Hematopoietic multipotent progenitor cell (in vitro differentiated cells): ENCODE measurements at places on chromosomes 3 and 15.

DNA sequence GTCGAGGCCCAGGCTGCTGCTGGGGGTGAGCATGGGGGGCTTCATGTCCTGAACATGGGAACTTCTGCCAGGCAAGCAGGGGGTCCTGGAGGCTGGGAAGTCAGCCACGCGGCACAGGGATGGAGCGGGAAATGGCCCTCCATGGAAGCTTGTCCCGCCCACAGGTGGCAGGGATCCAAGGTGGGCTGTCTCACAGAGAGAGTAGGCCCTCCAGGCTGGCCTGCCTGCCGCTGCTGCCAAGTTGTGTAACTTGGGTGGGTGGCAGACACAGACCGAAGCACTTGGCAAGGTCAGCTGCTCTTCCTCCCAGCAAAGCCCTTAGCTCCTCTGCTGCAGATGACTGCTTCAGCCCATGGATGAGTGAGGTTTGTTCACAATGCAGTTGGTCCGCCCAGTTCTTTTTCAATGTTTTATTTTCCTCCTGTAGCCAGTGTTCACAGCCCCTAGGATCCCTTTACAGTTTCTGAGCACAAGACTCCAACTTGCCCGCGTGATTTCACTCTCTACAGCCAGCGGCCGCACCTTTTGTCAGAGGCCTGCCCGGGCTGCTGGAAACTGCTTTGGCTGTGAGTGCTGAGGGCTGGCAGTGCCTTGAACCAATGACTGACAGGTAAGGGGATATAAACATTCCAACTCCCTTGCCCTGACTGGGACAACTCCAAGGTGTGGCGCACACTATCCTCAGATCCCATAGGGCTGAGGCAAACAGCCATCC, 26.7 kb downstream of the HCN4 start:
- no peak for DNase-seq

DNA sequence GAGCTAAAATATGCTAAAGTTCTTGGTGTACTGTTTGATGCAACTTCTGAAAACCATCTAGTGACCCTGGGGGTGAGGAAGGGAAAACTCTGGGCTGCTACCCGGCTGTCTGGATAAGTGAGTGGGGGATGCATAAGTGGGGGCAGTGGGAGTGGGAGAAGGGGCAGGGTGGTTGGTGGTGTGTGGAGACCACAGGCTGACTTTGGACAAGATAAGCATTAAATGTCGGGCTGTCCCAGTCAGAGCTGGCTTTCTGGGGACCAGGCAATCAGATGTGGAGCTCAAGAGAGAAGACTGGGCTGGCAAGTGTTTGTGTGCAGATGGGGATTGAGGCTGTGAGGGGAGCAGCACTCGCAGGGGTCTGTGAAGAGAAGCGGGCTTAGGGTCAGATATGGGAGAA, 11.0 kb upstream of the XIRP1 start:
- no peak for DNase-seq

GRCh38 chr15:61367953-61368352, 138.9 kb upstream of the RORA start:
- no peak for DNase-seq

GRCh38 chr3:51683566-51683965, 12.5 kb downstream of the TEX264 start:
- DNase-seq = no peak

- no peak for DNase-seq
Measured at GRCh38 chr3:52341123-52341522, 25.0 kb downstream of the DNAH1 start.

DNA sequence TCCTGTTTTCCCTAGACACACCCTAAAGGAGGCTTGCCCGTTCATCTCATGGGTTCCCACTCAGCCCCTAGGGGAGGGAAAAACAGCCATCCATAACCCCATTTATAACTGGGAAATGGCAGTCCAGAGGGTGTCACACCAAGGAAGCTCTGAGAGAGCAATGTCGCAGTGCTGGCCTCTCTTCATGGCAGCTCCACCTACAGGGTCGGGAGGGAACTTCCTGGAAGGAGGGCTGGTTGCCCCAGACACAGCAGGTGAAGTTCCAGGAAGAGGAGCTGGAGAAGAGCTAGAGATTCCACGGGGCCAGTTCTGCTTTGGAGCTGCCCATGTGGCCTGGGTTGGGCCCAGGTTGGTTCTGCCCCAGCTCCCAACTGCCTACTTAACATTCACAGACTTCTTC, 22.3 kb upstream of the LINGO1 start:
- DNase-seq = no peak

GRCh38 chr15:61582092-61582491, 353.0 kb upstream of the RORA start:
- DNase-seq = no peak

DNA sequence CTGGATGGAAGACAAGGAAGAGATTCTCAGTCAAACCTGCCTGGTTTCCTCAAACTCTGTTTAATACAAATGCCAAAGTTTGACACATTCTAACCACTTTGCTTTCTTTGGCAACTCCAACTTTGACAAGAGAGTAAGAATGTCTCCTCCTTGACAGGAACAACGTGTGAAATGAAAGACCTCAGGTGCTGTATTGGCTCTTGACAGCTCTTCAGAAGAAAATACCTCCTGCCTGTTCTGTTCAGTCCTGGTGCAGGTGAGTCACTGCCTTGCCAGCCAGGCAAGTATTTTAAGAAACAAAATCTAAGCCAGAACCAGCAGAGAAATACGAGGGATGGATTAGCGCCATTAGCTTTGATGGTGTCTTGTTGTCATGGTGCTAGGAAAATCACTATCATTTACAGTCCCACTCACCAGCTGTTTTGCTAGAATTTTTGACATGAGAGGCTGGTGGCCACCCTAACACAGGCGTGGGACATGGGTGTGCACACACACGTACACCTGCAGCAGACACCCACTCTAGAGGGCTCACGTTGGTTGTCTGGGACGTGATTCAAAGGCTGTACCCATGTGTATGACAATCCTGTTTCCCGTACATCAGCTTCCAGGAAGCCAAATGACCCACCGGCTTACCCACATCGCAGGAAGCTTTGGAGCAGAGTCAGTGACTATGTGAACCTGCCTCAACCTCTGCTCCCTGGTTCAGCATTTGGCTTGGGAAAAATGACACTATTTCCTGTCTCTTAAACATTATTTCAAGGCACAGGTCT, 60.4 kb downstream of the CCNL1 start:
- no peak for DNase-seq

GRCh38 chr3:17039594-17039993, 154.8 kb downstream of the PLCL2 start:
- DNase-seq = no peak

GRCh38 chr15:41772720-41773331, 1.5 kb upstream of the MAPKBP1 start:
- peak; percentile 80 for DNase-seq

DNA sequence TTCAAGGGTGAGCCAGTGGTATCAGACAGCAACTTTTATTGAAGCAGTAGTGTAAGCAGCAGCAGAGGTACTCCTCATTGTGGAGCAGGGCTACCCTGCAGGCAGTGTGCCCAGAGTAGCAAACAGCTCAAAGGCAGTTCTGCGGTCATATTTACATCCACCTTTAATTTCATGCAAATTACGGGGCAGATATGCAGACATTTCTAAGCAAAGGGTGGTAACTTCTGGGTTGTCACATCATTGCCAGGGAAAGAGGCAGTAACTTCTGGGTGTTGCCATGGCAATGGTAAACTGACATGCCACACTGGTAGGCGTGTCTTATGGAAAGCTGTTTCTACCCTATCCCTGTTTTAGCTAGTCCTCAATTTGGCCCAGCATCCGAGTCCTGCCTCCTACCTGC, 46.5 kb upstream of the CLDN18 start:
- no peak for DNase-seq

- peak; percentile 50 for DNase-seq
Measured at GRCh38 chr3:196684548-196685407, 27.3 kb downstream of the CEP19 start.

DNA sequence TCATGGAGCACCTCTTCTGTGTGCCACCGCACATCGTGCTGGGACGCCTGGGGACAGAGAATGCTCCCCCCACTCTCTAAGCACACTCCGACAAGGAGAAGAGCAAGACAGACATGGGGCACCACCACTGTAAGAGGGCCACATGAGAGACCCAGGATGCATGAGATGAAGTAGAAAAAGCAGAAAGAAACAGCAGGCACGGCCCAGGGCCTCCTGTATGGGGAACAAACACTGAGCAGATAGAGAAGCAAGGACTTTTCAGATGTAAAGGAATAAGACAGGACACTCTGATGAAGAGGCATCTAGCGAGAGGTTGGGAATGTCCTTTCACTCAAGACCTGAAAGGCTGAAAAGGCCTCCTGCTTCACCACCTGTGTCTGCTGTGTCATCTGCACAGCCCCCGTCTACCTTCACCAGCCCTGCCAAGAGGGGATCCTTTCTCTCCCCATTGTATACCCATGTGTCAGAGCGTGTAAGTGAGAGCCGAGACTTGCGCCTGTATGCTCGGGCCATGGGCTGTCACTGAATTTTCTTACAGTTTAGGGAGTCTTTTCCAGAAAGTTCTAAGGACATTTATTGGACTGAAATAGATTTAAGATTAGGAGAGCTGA, 125.6 kb downstream of the LRRK1 start:
- no peak for DNase-seq

DNA sequence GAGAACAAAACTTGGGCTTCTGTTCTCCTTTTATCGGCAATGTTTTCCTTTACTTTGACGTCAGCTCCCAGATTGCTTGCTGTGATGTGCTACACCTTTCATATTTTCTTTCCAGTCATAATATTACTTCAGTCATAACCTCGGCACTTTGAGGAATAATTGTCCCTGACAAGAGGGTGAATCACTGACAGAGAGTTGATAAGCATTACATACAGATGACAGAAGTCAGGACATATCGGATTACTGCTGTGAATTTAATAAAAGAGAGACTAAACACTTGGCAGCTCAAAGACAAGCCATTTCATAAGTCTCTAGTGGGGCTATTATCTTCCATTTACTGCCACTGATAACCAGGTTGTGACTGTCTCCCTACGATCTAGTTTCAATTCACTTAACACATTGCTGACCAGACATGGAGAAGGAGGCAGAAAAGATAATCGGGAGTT, 362.1 kb upstream of the ARRDC4 start:
- no peak for DNase-seq

- DNase-seq = no peak
Measured at GRCh38 chr3:168552251-168552650, 456.5 kb upstream of the GOLIM4 start.

DNA sequence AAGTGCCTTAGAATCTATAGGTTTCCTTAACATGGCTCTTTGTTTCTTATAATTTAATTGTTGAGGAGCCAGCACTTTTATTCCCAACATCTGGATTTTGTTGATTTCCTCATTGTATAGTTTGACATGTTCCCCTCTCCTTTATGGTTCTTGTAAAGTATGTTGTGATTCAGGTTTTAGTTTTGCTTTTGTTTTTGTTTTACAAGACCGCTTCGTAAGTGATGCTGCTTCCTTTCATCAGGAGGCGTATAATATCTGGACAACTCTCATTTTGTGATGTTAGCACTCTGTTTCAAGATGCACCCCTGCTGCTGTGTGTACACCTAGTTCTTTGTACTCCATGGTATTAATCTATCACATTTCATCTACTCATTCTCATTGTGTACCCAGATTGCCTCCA, 48.7 kb downstream of the SLC49A4 start:
- no peak for DNase-seq

DNA sequence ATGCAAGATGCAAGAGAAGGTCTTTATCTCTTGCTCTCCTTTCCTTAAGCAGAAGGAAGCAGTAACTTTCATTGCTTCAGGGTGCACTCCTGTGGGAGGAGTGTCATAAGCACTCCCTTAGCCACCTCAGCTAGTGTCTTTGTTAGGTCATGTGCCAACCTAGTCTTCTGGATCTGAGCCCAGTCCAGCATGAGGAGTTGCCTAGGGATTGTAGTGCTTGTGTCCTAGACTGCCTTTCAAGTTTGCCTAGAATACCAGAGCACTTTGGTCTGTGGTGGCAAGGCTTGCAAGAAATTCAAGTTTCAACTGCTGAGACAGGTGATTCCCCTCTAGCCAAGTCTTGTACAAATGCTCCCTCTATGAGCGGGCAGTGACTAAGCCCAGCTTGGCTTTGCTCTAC, 633.6 kb downstream of the ZNF385D start:
- DNase-seq = no peak

DNA sequence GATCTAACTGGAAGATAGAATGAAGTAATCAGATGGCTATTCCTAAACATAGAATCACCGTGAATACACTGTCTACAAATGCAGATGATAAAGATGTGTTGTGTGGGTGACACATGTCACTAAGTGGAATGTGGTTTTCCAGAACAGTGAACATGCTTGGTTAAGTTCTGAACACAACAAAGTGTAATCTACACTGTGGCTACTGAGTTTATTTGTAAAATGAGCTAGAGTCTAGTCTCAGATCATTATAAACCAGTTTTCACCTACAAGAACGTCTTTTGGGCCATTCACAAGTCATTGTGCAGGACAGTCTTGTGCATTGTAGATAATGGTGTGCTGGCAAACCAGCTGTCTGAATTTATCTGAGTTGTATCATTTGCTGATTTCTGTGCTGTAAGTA, 35.3 kb downstream of the OXNAD1 start:
- no peak for DNase-seq
